M059J (cell line): ENCODE measurements at places on chromosomes 1 and 21. TPM values are rescaled to one million over a fixed set of nuclear protein-coding genes. Genes with fewer than 3 reads are reported as not detected.
A peak's percentile ranks its signal among the peaks of the same experiment; 100 is the strongest.

Gene FABP3
- 0.89 and 2.7 TPM in 2 replicates for total RNA-seq

DNA sequence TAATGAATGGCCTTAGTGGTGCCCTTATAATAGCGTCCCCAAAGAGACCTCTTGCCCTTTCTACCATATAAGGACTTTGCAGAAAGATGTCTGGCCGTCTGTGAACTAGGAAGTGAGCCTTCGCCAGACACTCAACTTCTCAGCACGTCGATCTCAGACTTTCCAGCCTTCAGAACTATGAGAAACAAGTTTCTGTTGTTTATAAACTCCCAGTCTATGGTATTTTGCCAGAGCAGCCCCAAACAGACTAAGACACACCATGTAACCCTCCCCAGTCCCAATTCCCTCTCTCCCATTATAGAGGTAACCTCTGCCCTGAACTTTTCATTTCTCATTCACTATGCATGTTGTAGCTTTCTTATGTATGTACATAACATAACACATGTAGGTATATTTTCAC is 55.7 kb downstream of the NID1 start:
- DNase-seq = no peak

DNA sequence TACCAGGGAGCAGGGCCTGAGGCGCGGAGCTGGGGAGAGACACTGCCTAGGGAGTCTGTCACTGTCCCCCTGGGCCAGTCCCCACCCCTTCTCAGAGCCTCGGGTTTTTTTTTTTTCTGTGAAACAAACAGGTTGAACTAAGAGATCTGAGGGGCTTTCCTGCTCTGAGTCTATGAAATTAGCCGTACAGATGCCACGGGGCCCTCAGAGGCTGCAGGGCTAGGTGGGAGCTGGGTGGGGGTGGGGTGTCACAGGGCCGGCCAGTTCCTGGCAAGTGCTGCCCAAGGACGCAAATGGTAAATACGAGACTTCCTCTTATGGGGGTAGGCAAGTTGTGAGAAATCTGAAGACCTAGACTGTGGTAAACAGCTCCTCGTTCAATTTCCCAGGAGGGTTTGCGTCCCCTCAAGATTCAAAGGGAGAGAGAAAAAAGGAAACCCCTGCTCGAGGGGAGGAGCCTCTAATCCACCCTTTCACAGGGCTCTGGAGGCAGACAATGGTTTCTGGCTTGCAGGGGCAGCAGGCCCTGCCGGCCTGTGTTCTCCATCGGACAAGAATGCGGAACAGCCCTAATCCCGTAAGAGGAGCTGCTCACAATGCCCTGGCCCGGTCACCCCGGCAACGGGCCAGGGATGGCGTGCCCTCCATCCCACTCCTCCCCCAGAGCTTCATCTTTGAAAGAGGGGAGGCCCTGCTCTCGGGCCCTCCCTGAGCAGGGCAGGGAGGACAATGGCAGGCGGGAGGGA is 7.8 kb downstream of the NUAK2 start:
- DNase-seq = peak; percentile 80

GRCh38 chr1:72623299-72623708 is 341.0 kb upstream of the NEGR1 start:
- DNase-seq = peak; percentile 33

DNA sequence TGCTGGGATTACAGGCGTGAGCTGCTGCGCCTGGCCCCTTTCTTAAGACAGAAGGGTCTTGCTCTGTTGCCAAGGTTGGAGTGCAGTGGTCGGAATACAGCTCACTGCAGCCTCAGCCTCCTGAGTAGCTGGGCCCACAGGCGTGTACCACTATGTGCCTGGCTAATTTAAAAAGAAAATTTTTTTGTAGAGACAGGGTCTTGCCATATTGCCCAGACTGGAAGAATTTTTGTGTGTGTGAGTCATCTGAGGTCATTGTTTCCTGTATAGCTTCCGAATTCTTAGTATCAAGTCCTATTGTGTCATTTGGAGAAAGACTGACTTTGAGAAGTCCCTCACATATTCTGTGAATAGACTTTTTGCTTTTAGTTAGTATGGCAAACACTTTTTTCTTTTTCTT is 4.7 kb downstream of the SZRD1 start:
- peak; percentile 80 for DNase-seq

Gene CLCC1
- total RNA-seq = 29.2 and 35.4 TPM in 2 replicates

Gene LMOD1
- 4.7 and 6.0 TPM in 2 replicates for total RNA-seq

Gene F13B
- not detected in 2 replicates for total RNA-seq

GRCh38 chr1:25030012-25030411 is 99.9 kb upstream of the RUNX3 start:
- DNase-seq = no peak

Gene OR2T29
- not detected in 2 replicates for total RNA-seq

GRCh38 chr21:18608226-18608625 is 204.6 kb upstream of the TMPRSS15 start:
- DNase-seq = no peak

Gene SMIM11
- total RNA-seq = 7.6 and 29.9 TPM in 2 replicates

DNA sequence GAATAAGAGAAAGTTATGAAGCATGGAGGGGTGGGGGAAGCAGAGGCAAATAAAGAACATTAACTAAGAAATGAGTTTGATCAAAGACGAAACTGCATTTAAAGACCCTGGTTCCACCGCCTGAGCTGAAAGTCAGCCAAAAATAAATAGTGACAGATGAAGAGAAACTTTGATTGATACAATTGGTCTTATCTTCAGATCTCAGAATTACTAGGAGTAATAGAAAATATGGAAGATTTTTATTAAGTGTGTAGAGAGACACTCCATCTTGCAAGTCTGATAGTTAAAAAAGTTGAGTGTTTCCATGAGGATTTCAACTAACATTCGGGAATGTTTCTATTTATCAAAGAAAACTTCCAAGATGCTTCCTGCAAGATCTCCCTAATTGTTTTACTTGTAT is 418.2 kb upstream of the ADGRL2 start:
- DNase-seq = no peak

DNA sequence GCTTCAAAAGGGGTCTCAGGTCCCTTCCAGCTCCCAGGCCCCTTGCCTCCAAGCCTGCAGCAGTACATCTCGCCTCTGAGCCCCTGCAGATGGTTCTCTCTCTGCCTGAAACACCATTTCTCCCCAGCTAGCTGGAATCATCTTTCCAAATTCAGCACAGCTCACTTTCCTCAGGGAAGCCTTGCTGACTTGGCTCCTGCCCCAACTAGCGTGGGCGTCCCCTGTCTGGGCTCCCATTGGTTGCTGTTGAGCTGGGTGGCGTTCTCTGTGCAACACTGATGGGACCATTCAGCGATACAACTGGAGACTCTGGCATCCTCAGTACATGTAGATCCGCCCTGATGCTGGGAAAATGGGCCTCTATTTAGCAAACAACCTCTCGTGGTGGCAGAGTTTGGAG is 141.3 kb upstream of the IGSF21 start:
- DNase-seq = no peak

Gene CELA2A
- total RNA-seq = not detected in 2 replicates

DNA sequence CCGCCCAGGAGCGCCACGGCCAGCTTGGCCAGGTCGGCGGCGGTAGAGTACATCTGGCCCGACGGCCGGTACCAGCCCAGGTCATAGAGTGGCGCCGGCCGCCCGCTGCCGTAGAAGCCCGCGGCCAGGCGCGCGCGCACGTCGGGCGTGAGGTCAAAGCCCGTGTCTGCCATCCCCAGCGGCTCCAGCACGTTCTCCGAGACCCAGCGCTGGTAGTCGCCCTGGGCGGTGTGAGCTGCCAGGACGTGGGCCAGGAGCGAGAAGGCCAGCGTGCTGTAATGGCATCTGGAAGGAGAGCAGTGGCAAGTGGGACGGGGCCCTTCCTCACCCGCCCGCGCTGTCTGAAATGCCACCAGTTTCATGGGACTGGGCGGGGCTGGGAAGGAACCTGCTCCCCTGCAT is 18.9 kb downstream of the LACTBL1 start:
- no peak for DNase-seq

GRCh38 chr21:46634966-46635323 is 529 bp upstream of the PRMT2 start:
- DNase-seq = peak; percentile 92

DNA sequence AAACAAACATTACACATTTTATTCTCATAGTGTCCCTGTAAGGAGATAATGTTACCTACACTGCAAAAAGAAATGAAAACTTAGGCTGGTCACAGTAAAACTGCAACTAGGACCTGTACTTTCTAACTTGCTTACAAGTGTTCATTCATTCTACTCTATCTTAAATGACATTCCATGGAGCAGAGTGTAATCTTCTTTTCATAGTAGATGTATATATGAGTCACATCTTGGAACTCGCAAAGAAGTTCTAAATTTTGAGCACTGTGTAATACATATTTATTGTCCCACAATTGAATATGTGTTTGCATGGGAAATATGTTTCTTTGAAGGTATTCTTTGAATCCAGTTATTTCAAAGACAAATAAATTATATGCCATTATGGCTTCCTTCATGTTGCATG is 1258.5 kb upstream of the ADGRL2 start:
- DNase-seq = no peak

Gene C1orf94
- 3.7 and 4.0 TPM in 2 replicates for total RNA-seq

Gene DSCAM
- total RNA-seq = not detected in 2 replicates

DNA sequence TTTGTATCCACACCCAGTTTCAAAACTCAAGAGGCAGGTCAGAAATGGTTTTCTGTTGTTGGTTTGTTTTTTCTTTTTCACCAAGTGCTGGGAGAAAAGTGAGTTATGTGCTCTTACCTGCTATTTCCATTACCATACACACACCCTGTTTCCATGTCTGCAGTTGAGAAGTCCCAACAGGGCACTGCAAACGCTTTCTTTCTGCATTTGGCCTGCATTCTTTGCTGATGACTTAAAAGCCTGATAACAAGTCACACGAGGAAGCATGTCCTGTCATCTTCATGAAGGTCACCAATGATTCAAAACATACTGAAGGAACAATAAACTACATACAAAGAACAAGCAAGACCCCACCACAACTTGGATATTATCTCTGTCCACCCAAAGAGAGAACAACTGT is 24.8 kb upstream of the KCNE1 start:
- DNase-seq = peak; percentile 92

DNA sequence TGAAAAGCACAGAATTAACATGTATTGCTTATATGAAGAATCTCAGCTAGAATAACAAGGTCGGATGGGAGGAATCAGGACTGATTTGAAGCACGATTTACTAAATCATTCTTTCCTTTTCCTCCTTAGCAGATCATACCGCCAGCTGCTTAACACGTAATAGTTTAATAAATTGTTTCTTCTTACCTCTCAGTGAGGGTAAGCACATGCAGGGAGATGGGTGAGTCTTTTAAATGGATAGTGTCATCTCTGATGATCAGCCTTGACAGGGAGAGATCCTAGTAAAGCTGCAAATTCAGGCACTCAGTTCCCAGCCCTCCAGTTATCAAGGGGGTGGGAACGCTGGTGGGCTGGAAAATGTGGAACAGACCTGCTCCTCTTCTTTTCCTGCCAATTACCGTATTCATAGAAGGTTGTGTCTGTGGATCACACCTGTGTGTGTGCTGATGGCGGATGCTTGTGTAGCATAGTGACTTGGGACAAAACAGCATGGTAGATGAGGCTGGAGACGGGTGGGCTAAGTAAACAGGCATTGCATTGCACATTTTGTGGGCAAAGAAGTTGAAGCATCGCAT is 30.7 kb downstream of the NTPCR start:
- no peak for DNase-seq

GRCh38 chr21:36640721-36641244 is 58.1 kb upstream of the SIM2 start:
- DNase-seq = no peak

GRCh38 chr1:39840507-39840906 is 42.8 kb downstream of the TRIT1 start:
- no peak for DNase-seq

DNA sequence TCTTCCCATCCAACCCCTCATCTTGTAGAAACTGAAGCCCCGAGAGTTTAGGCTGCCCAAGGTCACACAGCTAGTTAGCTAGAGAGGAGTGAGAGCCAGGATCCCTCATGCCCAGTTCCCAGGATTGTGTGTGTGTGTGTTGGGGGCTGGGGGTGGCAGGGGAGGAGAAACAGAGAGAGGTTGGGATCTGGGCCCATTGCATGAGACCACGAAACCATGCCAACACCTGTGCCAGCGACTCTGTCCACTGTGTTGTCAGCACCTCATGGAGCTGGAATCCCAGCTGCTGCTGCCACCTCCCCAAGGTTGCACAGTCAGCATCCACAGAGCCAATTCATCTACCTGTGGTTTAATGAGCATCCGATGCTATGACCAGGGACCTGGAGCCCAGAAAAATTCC is 115.4 kb upstream of the ZC3H12A start:
- no peak for DNase-seq

- no peak for DNase-seq
These were observed 78.3 kb downstream of the PSMG1 start for GRCh38 chr21:39104911-39105310.

Gene RXFP4
- not detected in 2 replicates for total RNA-seq

- no peak for DNase-seq
These were observed 56.1 kb downstream of the NTPCR start for GRCh38 chr1:233006541-233006973.

Gene COL8A2
- total RNA-seq = 1.7 and 2.2 TPM in 2 replicates

DNA sequence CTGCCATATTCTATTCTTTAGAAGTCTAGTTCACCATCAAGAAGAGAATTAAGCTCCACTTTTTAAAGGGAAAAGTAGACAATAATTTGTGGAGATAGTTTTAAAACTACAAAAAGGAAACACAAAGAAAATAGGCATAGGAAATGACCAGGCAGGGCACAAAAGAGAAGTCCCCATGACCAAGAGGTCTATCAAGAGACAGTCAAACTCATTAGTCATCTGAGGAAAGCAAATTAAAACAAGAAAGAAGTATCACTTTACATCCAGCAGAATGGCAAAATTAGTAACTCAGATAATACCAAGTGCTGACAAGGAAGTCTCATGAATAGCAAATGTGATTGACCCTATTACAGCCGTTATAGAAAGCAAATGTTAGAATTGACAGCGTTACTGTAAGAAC is 243.7 kb upstream of the SNX7 start:
- no peak for DNase-seq

Gene THEM5
- total RNA-seq = not detected in 2 replicates

- DNase-seq = no peak
These were observed 78.4 kb upstream of the DNAJC6 start for GRCh38 chr1:65230731-65231481.

- DNase-seq = peak; percentile 45
These were observed 80.5 kb upstream of the RALGPS2 start for GRCh38 chr1:178644308-178645120.

Gene SH3BGR
- total RNA-seq = 2.9 and 3.2 TPM in 2 replicates

Gene MASP2
- total RNA-seq = not detected in 2 replicates

DNA sequence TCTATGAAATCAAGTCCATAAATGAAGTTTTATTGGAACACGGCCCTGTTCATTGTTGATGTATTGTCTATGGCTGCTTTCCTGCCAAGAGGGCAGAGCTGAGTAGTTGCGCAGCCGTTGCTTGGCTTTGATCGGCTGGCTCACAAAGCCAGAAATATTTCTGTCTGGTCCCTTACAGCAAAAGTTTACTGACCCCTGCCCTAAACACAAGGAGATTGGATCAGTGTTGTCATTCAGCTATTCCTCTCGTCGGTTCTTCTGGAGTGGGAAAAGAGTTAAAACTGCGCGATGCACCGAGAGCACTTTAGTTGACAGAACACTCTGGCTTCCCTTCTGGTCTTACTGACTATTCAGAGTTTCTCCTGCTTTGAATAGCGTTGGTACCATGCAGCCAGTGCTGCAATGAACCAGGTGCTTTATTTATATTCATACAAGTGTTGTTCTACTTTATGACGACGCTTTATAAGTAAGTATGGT is 868 bp downstream of the ZBTB40 start:
- peak; percentile 44 for DNase-seq

GRCh38 chr1:17078991-17079868 is 25.4 kb upstream of the SDHB start:
- DNase-seq = no peak
